ENCODE measurements at places on chromosomes 3 and 15. TPM values are rescaled to one million over a fixed set of nuclear protein-coding genes. Genes with fewer than 3 reads are reported as not detected.

DNA sequence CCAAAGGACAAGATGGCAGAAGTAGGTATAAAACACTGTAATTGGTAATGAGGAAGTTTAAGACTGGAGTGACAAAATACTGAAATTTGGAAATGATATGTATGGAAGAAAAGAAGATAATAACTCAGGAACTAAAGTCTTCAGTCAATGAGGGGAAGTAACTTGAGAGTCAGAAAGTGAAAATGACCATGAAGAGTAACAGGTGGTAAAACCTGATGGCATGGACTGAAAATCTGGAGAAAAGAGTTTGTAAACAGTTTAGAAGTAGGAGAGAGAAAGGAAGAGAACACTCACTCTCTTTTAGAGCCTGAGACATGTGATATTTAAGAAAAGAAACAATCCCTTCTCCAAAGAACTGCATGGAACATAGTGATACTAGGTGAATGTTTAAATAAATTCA lies 387.9 kb downstream of the PYDC2 start:
- DNase-seq = no peak
- no peaks in the 10 kb centered on the region for H3K27me3 ChIP-seq
- H3K4me1 ChIP-seq = no peaks in the 10 kb centered on the region
- H3K27ac ChIP-seq = no peak overlapping the region

The LYSMD4 gene
- total RNA-seq = 12.2 TPM

DNA sequence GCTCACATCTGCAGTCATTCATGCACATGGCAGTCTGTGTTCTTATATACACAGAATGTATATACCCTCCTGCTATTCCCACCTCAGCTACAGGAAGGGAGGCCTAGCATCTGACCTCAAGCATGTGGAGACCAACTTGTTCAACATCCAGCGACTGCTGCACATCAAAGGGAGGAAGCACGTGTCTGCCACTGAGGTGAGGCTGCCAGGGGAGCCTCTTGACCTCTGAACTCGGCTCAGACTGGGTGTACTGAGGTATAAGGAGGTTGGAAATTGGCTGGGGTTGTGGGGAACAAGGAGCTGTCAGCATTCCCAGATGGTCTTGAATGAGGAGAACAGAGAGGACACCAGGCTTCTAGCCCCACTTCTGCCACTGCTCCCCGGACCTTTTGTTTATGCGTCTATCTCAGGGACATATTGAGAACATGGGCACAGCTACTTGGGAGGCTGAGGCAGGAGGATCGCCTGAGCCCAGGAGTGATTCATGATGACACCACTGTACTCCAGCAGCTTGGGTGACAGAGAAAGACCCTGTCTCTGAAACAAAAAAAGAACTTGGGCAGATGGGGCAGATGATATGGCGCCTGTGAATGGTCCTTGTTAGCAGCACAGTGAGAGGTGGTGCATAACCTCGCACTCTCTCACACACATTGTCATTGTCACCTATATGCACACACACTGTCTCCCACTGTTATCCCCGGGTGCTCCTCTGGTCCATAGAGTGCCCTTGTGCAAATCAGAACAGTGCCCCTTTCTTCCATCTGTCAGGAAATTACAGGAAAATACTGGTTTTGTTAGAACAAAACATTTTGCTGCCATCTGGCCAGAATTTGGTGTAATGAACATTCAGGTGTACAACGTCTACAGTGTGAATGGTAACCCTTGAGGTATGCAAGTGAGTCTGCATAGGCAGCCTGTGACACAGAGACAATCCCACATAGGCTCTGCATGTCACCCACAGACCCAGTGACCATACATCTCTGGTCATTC lies 5.4 kb downstream of the VILL start:
- peaks cover 7% of the 10 kb centered on the region for H3K4me1 ChIP-seq
- no peaks in the 10 kb centered on the region for H3K27me3 ChIP-seq
- H3K36me3 ChIP-seq = no peaks in the 10 kb centered on the region

The LARP6 gene
- total RNA-seq = 72.5 TPM

DNA sequence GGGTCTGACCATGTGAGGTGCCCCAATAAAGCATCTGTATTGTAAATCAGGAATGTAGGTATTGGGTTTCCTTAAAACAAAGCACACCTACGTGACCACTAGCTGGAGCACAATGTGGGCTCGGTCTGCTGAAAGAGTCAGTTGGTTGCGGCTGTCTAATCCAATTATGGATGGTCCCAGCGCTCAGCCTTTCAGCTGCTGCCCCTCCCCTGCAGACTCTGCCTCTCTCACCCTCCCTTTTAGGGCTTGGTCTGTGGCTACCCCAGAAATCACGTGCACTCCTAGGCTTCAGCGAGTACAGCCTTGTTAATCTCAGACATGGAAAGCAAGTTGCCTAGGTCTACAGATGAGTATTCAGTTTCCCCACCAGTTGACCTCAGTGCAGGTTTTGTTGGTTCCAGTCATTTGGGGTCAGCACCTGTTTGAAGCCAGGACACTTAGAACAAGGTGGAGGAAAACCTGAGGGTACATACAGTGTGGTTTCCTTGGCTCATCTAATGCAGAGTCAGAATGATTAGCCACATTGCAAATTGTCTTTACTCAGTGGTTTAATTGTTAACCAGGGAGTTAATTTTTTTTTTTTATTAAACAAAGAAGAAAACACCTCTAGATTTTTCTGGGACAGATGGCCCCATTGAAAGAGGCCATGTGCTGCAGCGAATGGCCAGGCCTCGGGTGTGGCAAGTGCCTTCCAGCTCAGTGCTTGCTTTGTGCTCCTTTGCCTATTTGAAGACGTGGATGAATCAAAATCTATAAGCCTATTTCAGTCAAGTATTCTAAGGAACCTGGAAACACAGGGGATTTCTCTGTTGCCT lies 137.7 kb downstream of the IGF1R start:
- no peaks in the 10 kb centered on the region for H3K27me3 ChIP-seq
- peaks cover 4% of the 10 kb centered on the region for H3K4me1 ChIP-seq
- no peak for DNase-seq
- no peak overlapping the region for H3K27ac ChIP-seq
- H3K36me3 ChIP-seq = no peaks in the 10 kb centered on the region

The EBLN2 gene
- 12.0 TPM for total RNA-seq

GRCh38 chr3:53044711-53045517 lies 959 bp downstream of the SFMBT1 start:
- H3K27ac ChIP-seq = peak overlapping the region; percentile 97
- no peaks in the 10 kb centered on the region for H3K27me3 ChIP-seq
- no peaks in the 10 kb centered on the region for H3K4me1 ChIP-seq
- no peak for DNase-seq

GRCh38 chr3:61612211-61613194 lies 51.1 kb downstream of the PTPRG start:
- no peaks in the 10 kb centered on the region for H3K36me3 ChIP-seq
- no peaks in the 10 kb centered on the region for H3K4me1 ChIP-seq
- H3K27ac ChIP-seq = no peak overlapping the region
- no peak overlapping the region for H3K4me3 ChIP-seq
- no peak for DNase-seq

DNA sequence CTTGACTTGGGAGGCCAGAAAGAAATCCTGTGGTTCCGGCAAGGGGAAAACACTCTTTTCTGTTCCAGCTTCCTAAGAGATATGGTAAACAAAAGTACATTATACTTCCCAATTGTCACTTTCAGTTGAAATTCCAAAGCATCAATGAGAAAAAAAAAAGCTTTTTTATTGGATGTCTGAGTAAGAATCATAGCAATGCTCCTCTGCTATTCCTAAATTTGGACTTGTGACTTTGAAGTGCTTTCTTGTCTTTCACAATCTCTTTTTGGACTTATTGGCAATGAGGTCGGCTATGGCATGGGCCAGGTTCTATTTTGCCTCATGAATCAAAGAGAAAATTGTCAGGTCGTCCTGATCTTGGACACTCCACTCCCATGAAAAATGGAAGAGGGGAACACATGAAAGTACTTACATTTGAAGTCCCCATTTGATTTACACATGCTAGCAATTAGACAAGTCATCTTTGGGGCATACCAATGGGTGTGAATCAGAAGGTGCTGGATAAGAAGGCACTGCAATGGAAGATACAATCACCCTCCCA lies 170.5 kb downstream of the GREM1 start:
- H3K36me3 ChIP-seq = no peaks in the 10 kb centered on the region
- DNase-seq = no peak
- no peaks in the 10 kb centered on the region for H3K4me1 ChIP-seq
- no peaks in the 10 kb centered on the region for H3K27me3 ChIP-seq

GRCh38 chr15:44087578-44088465 lies 107.2 kb downstream of the FRMD5 start:
- no peaks in the 10 kb centered on the region for H3K27me3 ChIP-seq
- H3K36me3 ChIP-seq = no peaks in the 10 kb centered on the region
- H3K4me1 ChIP-seq = no peaks in the 10 kb centered on the region
- no peak for DNase-seq
- no peak overlapping the region for H3K4me3 ChIP-seq

The CYP8B1 gene
- total RNA-seq = not detected

DNA sequence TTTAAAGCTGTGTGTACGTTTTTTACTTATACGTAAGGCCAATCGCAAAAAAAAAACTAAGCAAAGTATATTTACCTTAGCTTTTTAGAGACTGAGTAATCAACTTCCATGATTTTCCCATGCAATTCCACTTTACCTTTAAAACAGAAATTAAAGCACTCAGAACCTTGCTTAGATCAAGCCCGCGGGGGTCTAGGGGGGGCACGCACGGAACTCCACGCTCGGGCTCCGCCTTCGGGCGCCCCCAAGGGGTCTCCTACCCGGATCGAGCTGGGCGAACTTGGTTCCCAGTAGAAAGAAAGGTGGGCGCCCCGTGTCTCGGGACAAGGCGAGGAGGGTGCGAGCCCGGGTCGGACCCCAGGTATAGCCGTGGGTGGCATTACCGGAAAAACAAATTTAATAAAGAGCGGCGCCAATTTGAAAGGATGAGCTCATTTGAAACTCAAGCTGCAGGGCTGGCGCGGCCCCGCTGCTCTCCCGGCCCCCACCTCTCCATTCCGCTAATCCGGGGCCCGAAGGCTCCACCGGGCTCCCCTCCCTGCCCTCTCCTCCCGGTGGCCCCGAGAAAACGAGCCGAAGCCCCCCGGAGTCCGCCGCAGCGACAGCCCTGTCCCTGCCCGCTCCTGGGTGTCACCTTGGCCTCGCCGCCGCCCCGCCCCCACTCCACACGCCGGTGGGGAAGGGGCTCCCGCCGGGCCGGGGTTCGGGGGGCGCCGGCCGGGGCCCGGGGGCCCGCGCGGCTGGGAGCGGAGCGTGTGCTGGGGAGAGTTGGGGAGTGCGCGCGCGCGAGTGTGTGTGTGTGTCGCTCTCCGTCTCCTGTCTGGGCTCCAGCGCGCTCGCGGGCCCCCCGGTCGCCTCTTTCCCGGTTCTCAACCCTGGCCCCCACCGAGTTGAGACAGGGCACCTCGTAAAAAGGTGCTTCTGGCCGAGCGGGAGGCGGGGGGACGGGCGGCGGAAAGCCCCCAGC lies 1.5 kb downstream of the IGF2BP2 start:
- H3K4me3 ChIP-seq = peak overlapping the region; percentile 80
- H3K27me3 ChIP-seq = no peaks in the 10 kb centered on the region
- H3K27ac ChIP-seq = peak overlapping the region; percentile 77

- H3K4me3 ChIP-seq = no peak overlapping the region
- H3K27ac ChIP-seq = no peak overlapping the region
- H3K4me1 ChIP-seq = no peaks in the 10 kb centered on the region
- H3K36me3 ChIP-seq = peaks cover 15% of the 10 kb centered on the region
- DNase-seq = no peak
Observed at GRCh38 chr3:170130532-170130931, 51.0 kb downstream of the PHC3 start.

DNA sequence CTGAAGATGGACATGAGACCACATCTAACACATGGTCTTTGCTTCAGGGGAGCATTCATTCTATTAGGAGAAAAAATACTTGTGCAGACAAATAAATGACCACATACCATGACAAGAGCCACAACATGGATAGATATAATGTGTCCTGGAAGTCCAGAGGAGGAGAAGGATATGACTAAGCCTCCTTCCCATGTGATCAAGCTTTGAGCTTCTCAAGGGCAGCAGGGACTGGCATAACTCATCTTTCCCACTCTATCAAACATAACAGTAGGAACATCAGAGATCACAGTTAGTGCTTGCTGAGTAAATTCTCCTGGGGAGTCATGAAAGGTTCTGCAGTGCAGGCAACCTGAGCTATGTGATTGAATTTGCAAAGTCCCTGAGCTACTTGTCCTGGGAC lies 86.0 kb upstream of the LPP start:
- H3K27ac ChIP-seq = no peak overlapping the region
- no peak for DNase-seq
- no peak overlapping the region for H3K4me3 ChIP-seq
- H3K36me3 ChIP-seq = no peaks in the 10 kb centered on the region
- H3K27me3 ChIP-seq = no peaks in the 10 kb centered on the region
- H3K4me1 ChIP-seq = no peaks in the 10 kb centered on the region

GRCh38 chr15:82118040-82118439 lies 72.2 kb upstream of the MEX3B start:
- no peaks in the 10 kb centered on the region for H3K36me3 ChIP-seq
- no peak overlapping the region for H3K27ac ChIP-seq
- no peaks in the 10 kb centered on the region for H3K4me1 ChIP-seq
- H3K4me3 ChIP-seq = no peak overlapping the region
- DNase-seq = no peak

- peak within 1 kb of the TSS; percentile 92 for H3K27ac ChIP-seq
- H3K4me3 ChIP-seq = peak within 1 kb of the TSS; percentile 95
- H3K27me3 ChIP-seq = peaks cover 4% of the 10 kb centered on the region
- H3K4me1 ChIP-seq = peaks cover 3% of the 10 kb centered on the region
Observed at GRCh38 chr3:111071257-111072030, at the start of gene NECTIN3. TSS of gene NECTIN3 (plus strand) at chr3:111071816. CDS start at chr3:111072018, 202 bp downstream.

GRCh38 chr3:158713094-158713499 lies 19.2 kb downstream of the RARRES1 start:
- no peaks in the 10 kb centered on the region for H3K4me1 ChIP-seq
- peak overlapping the region; percentile 68 for H3K27ac ChIP-seq
- H3K4me3 ChIP-seq = no peak overlapping the region
- DNase-seq = no peak
- H3K27me3 ChIP-seq = no peaks in the 10 kb centered on the region
- no peaks in the 10 kb centered on the region for H3K36me3 ChIP-seq

GRCh38 chr3:49840388-49840787 lies 16.0 kb downstream of the TRAIP start:
- H3K36me3 ChIP-seq = no peaks in the 10 kb centered on the region
- DNase-seq = no peak
- no peak overlapping the region for H3K4me3 ChIP-seq

All from breast epithelium (tissue), 4 donors.